ENCODE measurements at places on chromosomes 1 and 21.
A peak's percentile ranks its signal among the peaks of the same experiment; 100 is the strongest.

GRCh38 chr1:12456979-12457378, 161.0 kb downstream of the DHRS3 start:
- no peak for DNase-seq

GRCh38 chr1:5164158-5164557, 509.7 kb downstream of the AJAP1 start:
- no peak for DNase-seq

GRCh38 chr1:227749916-227750710, 14.9 kb downstream of the SNAP47 start:
- DNase-seq, result no peak

GRCh38 chr1:26999440-26999987, 6.0 kb downstream of the TRNP1 start:
- DNase-seq, result peak; percentile 76

DNA sequence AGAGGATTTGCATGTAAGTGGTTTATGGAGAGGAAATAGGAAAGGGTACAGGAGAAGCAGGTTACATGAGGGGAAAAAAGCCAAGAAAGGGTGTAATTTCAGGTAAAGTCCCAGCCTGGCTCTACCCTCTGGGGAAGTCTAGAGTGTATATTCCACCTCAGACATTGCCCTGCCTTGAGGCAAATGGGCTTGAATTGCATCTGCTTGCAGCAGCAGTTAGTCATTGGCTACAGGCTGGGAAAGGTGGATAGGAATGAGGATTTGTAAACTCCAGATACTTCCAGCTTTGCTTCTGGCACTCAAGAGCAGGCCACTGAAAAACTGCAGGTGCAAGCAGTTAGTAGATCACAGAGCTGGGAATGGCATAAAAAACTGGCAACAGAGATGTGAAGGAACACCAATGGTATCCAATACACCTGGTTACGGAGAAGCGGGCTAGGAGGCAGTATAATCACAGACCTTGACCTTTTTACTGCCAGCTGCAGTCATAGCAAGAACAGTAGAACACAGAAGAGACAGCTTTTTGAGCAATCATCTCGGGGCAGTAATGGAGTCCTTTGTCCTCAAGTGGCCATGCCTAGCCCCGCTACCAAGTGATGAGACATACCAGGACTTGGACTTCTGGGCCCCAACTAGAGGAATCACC, 226.9 kb upstream of the NRIP1 start:
- no peak for DNase-seq

GRCh38 chr1:56864430-56864829, 9.8 kb downstream of the C8A start:
- no peak for DNase-seq

- no peak for DNase-seq
Observed at GRCh38 chr1:25566176-25566729, 22.8 kb downstream of the LDLRAP1 start.

GRCh38 chr1:64829411-64830029, 84.6 kb downstream of the RAVER2 start:
- DNase-seq, result no peak

GRCh38 chr21:41612674-41613532, 104.9 kb upstream of the TMPRSS2 start:
- peak; percentile 96 for DNase-seq

DNA sequence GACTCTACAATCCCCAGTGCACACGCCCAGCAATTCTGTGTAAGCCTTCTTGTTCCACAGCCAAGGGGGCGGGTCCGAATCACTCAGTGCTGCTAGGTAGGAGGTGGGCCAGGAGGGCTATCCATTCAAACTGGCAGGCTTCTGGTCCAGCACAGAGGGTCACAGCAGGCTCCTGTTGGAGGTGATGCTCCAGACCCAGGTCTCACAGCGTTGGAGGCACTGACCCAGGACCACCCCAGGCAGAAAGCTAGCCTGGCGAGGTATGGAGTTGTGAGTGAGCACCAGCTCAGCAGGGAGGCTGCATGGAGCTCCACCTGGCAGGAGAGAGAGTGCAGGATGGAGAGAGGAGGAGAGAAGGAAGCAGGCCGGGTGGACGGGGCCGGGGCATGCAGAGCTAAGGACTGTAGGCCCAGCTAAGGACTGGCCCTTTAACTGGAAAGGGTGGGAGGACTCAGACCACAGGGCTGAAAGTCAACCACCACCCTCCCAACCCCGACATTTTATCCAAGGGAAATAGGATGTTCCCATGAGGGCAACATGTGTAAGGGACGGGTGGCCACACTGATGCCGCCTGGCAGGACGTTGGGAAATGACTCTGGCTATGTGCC, 38.7 kb downstream of the GPR161 start:
- no peak for DNase-seq

- peak; percentile 55 for DNase-seq
Observed at GRCh38 chr1:224182866-224183590, at the start of gene DEGS1. Gene DEGS1 (plus strand): TSS chr1:224183240. CDS start chr1:224183337, 97 bp downstream.

- DNase-seq, result no peak
Observed at GRCh38 chr1:235875036-235875597, 8.4 kb upstream of the LYST start.

DNA sequence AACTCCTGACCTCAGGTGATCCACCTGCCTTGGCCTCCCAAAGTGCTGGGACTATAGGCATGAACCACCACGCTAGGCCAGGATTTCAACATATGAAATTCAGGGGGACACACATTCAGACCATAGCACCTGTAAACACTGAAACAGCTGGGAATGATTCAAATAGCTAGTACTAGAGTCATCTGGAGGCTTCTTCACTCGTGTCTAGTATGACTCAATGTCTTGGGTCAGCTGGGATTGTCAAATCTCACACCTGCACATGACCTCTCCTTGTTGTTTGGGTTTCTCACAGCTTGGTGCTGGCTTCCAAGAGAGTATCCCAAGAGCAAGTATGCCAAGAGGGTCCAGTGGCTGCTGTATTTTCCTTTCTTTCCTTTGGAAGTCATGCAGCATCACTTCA, 75.1 kb downstream of the PGM1 start:
- no peak for DNase-seq

- DNase-seq, result no peak
Observed at GRCh38 chr1:18631496-18632217, 1.0 kb downstream of the PAX7 start.

DNA sequence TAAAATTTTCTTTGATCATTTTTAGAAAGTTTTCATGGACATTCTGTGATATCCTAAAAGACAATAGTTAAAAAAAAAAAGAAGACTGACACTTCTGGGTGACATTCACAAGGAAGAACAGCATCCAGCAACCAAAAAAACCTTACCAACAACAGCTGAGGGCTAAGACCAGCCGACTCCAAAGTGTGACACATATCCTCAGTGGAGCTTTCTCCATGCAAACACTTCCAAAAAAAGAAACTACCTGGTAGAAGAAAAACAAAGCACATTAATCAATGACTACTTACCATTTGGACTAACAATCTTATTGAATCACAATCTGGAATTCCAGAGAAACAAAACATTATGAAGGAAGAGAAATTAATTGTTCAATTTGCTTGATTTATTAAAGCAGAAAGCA, 88.2 kb downstream of the IARS2 start:
- no peak for DNase-seq

DNA sequence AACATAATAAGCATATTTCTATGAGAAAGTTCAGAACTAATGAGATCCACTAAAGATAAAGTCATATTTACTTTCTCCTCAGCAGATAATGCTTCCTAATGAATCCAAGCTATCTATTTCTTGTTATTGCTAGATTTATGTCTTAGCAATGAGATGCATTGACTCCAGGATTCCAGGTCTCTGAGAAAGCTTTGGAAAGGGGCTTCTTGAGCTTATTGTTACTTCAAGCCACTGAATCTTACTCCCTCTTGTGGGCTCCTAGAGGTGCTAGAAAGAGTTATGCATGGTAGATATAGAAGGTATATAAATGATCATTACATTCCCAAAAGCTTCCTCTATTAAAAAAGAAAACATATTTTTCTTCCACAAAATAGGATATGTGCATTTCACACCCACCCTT, 246.4 kb upstream of the ADAMTS5 start:
- DNase-seq, result no peak

DNA sequence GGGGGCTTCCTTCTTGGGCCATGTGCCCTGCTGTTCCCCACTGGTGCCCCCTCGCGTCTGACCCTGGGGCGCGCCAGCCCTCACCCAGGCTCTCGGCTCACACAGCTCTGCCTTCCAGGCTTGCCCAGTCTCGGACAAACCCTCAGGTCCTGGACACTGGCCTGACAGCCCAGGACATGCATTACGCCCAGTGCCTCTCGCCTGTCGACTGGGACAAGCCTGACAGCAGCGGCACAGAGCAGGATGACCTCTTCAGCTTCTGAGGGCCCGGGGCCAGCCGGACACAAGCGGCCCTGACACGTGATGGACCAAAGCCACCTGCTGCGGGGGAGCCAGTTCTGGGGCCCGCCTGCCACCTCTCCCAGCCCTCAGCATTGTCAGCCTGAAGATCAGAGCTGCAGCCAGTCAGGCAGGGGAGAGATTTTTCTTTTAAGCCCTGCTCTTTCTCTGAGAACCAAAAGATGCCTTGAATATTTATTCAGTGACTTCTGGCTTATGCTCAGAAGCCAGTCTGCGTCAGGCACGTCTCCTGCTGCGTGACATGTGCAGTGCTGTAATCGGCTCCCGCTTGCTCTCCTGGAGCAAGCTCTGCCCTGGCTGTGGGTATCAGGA, 23.4 kb downstream of the LDLRAP1 start:
- no peak for DNase-seq

DNA sequence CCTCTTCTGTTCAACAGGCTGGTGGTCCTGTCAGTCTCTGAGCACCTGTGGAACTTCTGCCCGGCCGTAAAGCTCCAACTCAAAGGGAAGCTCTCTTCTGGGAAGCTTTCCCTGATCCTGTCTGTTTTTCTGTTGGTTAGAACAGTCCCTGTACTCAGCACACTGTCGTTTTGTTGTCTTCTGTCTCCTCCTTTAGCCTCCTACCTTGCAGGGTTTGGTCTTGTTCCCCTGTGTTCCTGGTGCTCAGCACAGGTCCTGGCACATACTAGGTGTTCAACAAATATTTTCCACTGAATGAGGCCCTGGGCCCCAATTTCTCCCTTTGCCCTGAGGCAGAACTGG, 328 bp upstream of the KDF1 start:
- DNase-seq, result no peak

GRCh38 chr21:38831526-38832467, 26.1 kb downstream of the ETS2 start:
- peak; percentile 89 for DNase-seq

GRCh38 chr1:33228935-33229487, 27.3 kb upstream of the ZNF362 start:
- DNase-seq, result peak; percentile 95

DNA sequence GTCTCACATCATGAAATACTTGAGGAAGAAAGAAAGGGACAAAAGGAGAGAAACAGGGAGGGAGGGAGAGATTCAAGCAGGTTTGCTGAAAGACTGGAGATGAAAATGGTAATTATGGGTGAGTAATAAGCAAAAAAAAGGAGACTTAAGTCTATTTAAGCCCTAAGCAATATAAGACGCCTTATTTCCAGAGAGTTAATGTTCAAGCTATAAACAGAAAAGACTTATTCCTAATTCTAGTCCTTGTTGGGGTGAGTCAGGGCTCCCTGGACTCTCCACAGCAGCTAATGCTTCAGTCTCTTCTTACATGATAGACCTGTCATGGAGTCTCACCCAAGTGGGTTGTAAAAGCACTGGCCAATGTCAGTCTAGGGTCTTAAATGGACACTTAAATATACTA, 619.2 kb downstream of the SMYD3 start:
- DNase-seq, result no peak

DNA sequence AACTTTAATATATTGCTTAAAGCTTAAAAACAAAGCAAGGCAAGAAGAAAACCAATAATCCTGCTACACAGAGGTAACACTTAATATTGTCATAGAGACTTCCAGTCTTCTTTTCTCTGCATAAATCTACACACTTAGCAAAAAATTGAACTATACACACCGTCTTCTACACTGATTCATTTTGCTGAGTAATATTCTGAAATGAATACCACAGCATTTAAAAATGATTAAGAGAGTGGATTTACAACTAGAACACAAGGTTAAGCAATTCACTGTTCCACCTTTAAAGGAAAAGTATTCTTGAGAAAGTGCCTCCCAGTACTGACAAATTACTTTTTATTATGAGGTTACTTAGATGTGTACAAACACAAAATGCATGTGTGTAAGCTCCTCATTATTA, 22.2 kb upstream of the ITPKB start:
- DNase-seq, result no peak

DNA sequence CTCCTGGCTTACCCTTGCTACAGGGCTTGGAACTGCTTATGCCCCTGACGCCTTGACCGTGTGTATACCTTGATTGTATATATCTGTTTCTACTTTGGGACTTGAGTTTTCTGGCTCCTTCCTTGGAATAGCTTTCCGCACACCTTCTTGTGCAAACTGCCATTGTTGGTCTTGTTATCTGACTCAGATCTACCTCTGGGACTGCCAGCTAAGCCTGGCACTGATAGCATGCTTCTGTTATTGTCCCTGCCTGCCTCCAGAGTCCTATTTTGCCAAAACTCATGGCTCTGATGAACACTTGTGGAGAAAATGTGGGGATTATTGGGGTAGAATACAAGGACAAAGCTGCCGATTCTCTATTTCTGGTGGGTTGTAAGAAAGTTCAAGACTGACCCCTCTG, 15.4 kb downstream of the FMOD start:
- no peak for DNase-seq

DNA sequence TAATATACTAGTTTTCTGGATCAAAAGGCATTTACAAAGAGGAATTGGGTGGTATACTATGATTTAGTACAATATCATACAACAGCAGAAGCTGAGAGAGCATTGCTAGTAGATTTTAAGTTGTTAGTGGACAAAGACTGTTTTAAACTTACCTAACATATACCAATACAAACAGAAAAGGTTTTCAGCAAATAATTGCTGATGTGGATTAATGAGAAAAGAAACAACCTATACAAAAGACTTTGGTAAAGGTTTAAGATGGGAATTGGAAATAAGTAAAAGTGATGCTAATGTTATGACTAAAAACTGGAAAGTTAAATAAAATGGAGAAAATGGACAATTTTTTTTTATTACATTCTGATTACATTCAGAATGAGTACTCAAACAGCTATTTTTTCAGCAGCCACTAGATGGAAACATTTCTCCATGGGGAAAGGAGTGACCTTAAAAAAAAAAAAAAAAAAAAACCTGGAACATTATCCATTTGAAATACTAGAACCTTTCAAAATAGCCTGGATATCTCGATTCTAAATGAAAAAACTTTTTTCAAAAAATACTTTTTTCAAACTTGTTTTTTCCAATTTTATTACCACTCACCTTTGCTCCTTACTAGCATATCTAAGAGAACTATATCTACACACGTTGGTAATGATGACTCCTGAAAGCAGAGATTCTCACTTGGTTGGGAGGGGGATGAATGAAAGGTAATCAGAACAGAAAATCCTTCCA, 55.4 kb downstream of the EPRS1 start:
- DNase-seq, result peak; percentile 39

GRCh38 chr1:20903437-20903836, 116.3 kb upstream of the HP1BP3 start:
- DNase-seq, result no peak
